Stimulated activated CD4-positive, alpha-beta T cell treated with anti-CD3 and anti-CD28 coated beads, Interleukin-4, amount 100 ng/mL, for 24 hours (primary cell): ENCODE measurements at places on chromosomes 2 and 18.

DNA sequence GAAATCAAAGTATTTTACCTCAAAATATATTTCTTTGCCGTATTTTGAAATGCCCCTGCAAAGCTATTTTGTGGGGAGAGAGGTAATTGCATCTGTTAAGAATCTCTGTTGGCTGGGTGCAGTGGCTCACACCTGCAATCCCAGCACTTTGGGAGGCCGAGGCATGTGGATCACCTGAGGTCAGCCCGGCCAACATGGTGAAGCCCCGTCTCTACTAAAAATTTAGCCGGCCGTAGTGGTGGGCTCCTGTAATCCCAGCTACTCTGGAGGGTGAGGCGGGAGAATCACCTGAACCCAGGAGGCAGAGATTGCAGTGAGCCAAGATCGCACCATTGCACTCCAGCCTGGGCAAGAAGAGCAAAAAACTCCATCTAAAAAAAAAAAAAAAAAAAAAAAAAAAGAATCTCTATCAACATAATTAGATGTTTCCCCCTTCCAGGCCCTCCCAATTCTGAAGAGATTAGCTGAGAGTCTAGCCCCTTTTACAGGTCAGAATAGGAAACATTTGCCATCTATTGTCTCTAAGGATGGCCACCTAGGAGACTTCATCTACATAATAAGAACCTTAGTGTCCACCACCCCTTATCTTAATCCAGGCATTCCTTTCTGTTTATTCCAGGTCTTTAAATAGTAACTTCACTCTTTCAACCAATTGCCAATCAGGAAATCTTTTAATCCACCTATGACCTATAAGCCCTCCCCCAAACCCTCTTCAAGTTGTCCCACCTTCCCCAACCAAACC, 3.5 kb upstream of the TRAPPC8 start:
- DNase-seq = no peak

DNA sequence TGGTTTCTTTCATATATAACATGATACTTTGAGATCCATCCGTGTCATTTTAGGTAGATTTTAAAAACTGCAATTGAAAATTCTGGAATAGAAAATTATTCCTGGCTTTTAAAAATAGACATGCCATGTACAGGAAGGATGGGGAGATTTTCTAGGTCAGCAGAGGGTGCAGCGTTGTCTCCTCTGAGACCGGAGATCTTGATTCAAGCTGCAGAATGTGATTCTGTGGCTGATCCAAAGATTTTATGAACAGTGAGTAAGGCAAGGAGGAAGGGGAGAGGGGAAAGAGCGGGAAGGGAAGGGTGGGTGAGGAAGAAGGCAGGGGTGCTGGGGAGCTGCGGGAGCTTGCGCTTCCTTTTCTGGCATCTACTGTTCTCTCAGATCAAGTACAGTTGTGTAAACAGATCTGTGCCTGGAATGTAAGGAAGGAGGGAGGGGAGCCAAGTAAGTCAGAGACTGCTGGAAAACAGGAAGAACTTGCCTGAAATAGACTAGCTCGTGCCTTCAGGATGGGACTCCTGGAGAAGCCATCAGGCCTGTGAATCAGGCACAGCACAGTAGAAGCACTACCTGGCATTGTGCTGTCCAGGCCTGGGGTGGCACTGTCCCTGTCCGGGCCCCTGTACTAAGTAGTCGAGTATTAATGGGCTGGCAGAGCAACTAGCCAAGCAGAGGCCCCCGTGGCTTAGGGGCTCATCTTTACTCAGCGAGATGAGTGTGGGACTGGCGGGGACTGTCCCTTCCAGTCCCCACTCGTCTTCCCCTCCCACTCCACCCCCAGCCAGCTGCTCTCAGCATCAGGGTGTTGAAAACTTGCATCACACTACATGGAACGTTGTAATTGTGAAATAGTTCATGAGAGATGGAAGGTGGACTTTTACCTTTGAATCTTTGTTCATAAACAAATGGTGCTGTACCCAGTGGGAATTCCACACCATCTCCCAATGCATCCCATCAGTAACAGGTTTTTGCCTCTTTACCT, 163.5 kb downstream of the UXS1 start:
- DNase-seq = peak; percentile 61

GRCh38 chr2:95113464-95113863, 8.1 kb downstream of the MRPS5 start:
- DNase-seq = no peak

DNA sequence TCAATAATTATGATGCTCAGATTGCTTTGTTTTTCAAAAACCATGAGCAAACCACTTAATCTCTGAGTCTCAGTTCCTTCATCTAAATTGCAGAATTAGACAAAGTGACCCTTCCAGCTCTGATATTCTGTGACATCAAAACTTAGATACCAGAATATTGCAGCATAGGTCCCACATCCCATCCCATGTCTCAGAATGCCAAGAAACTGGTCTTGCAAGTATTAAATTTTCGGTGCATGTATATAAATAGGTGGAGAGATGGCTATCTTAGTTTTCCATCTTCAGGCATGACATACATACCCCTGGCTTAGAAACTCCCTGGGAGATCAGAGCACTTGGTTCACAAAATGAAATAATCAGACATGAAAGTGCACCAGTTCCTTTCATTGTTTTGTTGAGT, 39.8 kb downstream of the WDR75 start:
- no peak for DNase-seq
